ENCODE measurements at places on chromosomes 12 and 14.

DNA sequence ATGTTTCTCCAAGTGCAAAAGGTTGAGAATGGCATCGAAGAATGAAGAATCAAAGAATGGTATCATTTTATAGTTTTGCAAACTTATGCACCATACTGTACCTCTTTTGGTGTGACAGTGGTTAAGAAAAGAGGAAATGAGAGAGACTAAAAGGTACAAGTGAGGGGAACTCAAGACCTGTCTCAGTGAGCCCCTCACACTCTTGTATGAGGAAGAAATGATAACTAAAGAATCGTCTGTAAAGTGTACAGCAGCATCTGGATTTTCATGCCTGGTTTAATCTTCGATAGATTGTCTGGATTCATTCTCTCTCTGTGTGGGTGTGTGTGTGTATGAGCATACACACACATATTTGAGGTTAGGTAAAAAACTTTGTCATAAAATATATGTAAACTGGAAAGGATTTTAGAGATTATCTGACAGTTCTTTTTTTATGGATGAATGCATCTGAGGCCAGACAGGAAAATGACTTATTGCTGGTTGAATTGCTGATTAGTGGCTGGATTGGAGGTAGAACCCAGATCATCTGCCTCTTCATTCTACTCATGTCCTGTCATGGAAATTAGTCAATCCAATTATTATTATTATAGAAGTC lies 16.0 kb upstream of the SLC38A2 start:
- DNase-seq, result no peak

DNA sequence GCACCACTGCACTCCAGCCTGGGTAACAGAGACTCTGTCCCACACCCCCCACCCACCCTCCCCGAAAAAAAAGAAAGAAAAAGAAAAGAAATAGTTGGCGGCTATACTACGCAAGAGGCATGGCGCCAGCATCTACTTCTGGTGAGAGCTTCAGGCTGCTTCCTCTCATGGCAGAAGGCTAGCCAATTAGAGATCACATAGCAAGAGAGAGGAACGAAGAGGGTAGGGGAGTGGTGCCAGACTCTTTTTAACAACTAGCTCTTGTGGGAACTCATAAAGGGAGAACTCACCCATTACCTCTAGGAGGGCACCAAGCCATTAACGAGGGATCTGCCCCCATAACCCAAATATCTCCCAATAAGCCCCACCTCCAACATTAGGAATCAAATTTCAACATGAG lies 6.2 kb downstream of the DENND5B start:
- no peak for DNase-seq

- DNase-seq, result no peak
These were observed 933.9 kb downstream of the SLC16A7 start for GRCh38 chr12:60529723-60530122.

GRCh38 chr14:42469637-42470426 lies 863.2 kb downstream of the LRFN5 start:
- DNase-seq, result no peak

- DNase-seq, result no peak
These were observed 54.7 kb upstream of the DDX11 start for GRCh38 chr12:31018790-31019505.

- DNase-seq, result no peak
These were observed 17.5 kb downstream of the YY1 start for GRCh38 chr14:100256339-100256895.

GRCh38 chr14:59782760-59783159 lies 87.8 kb downstream of the RTN1 start:
- DNase-seq, result no peak

GRCh38 chr12:131900397-131900796 lies 6.0 kb downstream of the ULK1 start:
- no peak for DNase-seq
